Stimulated activated CD4-positive, alpha-beta T cell treated with anti-CD3 and anti-CD28 coated beads, Interleukin-1b, Interleukin-23, amount 100 ng/mL, for 1 hour (primary cell): ENCODE measurements at places on chromosomes 12 and 14.

- no peak for DNase-seq
Measured at GRCh38 chr12:12620730-12621315, 9.1 kb downstream of the CREBL2 start.

DNA sequence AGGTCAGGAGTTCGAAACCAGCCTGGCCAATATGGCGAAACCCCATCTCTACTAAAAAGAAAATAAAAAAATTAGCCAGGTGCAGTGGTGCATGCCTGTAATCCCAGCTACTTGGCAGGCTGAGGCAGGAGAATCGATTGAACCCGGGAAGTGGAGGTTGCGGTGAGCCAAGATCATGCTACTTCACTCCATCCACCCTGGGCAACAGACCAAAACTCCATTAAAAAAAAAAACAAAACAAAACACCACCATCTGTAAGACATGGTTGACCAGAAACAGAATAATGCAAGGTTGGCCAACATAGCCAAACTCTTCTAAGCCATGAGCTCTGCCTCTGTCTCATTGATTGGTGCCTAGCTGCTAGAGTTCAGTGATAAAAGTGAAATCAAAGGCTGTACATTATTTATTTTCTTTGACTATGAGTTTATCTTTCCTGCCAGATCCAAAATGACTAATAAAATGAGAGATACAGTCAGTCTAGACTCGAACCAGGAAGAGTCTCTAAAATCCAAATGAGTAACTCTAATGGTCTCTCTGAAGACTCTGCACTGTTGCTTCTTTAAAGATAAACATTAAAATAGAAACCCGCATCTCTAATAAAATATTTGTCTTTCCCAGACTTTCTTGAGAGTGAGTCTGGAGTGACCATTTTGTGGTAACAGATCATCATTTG, 404.7 kb downstream of the DAD1 start:
- DNase-seq, result no peak

DNA sequence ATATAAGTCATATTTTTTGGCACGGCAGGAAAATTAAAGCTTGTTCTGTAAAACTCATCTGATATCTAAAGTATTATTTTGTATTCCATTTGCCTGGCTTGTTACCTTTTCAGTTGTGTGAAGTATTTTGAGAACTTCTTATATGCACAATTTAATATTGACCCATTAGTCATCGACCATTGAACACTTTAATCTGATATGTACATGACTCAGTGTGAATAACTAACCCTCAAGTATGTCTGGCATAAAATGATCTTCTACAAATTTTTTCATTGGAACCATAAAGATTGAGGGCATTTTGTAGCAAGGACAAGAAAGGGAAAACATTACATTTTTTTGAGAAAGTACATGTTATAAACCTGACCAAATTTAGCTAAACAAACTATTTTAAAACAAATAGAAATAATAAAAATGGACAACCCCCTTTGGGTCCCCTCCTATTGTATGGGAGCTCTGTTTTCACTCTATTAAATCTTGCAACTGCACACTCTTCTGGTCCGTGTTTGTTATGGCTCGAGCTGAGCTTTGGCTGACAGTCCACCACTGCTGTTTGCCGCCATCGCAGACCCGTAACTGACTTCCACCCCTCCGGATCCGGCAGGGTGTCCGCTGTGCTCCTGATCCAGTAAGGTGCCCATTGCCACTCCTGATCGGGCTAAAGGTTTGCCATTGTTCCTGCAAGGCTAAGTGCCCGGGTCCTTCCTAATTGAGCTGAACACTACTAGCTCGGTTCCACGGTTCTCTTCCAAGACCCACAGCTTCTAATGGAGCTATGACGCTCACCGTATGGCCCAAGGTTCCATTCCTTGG, 118.8 kb downstream of the SLC6A15 start:
- no peak for DNase-seq

DNA sequence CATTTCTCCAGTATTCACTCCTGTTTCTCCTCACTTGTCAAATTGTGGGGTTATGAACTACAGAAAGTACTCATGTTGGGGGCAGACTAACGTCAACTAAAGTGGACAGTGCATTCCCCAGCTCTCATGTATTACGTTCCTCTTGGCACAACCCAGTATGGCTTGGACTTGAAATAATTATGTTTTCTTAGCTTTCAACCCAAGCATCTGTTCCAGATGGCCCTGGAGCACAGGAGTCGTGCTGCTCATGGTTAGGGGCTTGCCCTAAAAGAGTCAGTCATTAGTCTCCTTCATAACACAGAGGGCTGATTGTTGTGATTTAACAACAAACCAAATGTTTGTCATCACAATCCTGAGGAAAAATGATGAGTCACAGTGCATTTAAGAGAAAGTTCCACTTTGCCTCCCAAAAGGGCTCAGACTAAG, 154.4 kb downstream of the RPAP3 start:
- DNase-seq, result no peak

- DNase-seq, result no peak
Measured at GRCh38 chr12:4855121-4855924, 54.4 kb upstream of the KCNA1 start.

- no peak for DNase-seq
Measured at GRCh38 chr12:56286044-56286830, 13.9 kb downstream of the CS start.

DNA sequence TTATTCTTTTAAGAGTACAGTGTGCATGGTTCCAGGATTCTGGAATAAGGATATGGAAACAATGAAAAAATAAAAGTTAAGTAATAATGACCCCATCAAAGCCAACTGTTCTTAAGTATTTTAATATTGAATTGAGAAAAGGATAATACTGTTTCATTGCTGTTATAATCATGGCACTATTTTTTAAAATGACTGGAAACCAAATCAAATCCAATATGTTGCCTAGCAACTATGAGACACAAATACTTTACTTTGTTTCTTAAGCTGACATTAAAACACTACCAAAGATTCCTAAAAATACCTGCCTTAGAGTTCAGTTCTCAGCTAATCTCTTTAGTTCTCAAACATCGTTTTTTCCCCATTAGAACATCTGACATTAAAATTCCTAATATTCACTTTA, 66.4 kb upstream of the OTOGL start:
- DNase-seq, result no peak

DNA sequence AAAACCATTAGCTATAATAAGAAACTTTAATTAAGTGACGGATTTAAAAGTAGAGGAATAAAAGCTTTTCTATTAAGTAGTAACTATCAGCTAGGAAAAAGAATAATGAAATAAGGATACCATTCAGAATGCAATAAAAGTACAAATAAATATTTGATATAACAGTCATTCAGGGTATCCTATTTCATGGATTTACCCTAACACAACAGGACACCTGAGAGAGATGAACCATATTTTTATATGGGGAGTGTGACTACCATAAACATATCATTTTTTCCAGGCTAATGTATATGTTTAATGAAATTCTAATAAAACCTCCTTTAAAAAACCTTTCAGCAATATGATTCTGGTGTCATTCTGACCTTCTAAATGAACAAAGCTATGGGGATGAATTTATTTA, 393.8 kb downstream of the SNAPC1 start:
- DNase-seq, result no peak

- DNase-seq, result no peak
Measured at GRCh38 chr14:85634205-85634604, 104.3 kb downstream of the FLRT2 start.

GRCh38 chr14:59771577-59771976, 99.0 kb downstream of the RTN1 start:
- no peak for DNase-seq

DNA sequence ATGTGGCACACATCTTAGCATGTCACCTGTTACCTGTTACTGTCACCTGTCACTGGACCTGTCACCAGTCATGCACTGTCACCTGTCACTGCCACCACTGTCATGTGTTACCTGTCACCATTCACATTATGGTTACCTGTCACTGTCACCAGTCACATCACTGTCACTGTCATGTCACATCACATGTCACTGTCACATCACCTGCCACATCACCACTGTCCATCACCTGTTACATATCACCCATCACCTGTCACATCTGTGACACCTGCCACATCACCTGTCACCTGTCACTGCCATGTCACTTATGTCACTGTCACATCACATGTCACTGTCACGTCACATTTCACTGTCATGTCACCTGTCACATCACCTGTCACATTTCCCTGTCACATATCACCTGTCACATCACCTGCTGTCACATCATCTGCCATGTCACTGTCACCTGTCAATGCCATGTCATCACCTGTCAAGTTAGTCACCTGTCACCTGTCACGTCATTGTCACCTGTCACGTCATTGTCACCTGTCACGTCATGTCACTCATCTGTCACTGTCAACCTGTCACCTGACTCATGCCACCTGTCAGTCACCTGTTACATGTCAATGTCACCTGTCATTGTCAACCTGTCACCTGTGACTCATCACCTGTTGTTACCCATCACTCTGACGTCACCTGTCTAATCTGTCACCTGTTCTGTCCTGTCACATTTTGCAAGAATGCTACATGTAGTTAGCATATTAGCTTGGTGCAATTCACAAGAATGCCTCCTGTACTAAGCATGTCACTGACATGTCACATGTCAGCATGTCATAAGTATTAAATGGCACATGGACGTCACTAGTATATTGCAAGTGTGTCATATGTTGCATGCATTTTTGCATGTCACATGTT, 29.0 kb upstream of the TESC start:
- no peak for DNase-seq

GRCh38 chr12:63934936-63935335, 90.4 kb downstream of the SRGAP1 start:
- DNase-seq, result no peak

GRCh38 chr14:39841088-39841487, 408.9 kb upstream of the FBXO33 start:
- no peak for DNase-seq

DNA sequence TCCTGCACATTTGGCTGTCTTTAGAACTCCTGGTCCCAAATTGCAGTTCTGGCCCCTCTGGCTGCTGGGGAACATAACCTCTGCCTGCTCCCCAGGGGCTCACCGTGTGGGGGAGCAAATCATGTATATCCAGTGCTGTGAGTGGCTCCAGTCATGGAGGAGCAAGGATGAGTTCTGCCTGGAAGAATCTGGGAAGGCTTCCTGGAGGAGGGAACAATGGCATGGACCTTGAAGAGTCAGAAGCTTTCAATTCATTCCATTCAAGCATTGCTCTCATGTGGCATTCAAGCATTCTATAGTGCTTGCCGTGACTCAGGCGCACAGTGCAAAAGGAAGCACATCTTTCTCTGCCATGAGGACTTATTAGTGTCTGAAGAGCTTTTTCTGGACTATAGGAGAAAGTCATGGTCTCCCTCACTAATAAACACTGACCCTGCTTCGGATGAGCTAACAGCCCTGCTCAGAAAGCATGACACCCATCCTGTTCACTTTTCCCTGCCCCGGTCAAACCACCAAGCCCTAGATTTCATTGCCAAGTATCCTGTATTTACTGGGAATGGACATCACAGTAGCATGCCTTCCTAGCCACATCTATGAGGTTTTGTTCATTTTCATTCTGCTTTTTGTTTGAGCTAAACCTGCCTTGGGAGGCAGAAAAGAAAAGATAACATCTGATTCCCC, 3.5 kb downstream of the IFI27 start:
- no peak for DNase-seq

DNA sequence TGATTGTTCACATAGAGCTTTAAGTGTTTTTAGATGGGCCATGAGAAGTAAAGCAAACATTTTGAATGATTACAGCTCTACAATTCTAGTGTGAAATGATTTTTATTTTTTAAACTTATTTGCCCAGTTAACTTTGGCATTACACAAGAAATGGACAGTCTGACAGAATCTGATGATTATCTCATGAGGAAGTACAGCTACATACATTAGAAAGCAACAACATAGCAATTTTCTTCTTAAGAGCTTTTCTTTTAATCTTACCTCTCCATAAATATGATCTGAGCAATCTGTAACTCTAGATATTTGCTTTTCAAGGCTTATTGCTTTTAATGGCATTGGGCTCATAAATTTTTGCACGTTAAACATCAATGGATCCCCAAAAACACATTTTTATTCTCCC, 26.5 kb upstream of the PPP1R12A start:
- no peak for DNase-seq

- no peak for DNase-seq
Measured at GRCh38 chr14:101370593-101371569, 190.4 kb upstream of the DIO3 start.

- DNase-seq, result no peak
Measured at GRCh38 chr14:99725774-99726537, 41.9 kb downstream of the CYP46A1 start.

GRCh38 chr12:77510985-77511384, 319.7 kb upstream of the NAV3 start:
- DNase-seq, result no peak

DNA sequence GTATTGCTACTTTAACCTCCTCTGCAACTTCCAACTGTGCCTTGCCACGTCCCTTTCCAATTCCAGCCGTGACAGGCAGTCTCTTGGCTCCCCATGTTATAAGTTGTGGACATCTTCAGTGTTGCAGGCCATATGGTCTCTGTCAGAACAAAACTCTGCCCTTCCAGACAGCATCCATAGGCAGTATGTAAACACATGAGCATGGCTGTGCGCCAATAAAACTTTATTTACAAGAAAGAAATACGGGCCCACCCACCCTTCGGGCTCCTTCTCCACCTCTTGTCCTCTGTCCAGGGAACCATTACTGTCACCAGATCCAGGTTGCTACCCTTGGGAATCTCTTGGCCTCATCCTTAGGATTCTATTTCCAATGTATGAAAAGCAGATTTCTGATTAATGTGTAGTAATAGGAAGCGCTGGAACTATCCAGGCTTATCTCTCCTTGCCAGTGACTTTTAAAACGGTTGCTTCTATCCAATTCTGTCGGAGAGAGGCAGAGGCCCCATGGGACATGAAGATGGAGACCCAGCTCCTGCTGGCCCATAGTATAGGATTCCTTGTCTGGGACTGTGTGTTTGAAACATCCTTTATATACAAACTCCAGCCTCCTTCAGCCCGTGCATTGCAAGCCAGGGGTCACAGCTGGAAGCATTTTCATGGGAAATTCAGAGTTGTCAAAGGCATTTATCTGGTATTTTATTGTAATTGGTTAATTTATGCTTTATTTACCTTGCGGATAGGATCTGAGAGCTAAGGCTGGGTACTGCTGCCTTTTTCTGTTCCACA, 114.4 kb downstream of the ZNF664 start:
- no peak for DNase-seq

DNA sequence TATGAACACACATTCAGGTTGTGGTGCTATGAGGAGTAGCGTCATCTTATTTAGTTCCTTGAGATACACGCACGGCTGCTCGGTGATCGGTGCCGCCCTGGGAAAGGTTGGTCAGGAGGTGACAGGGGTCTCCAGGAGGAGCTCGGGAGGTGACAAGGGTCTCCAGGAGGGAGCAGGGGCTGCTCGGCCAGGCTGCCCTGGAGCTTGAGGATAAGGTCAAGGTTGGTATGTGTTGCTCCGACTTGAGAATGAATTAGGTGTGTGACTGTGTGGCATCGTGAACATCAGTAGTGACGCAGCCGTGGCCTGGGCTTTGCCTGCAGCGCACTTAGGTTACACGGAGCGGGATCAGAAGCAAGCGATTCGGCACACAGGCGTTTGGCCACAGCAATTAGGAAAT, 36.2 kb downstream of the CCDC92 start:
- no peak for DNase-seq

- no peak for DNase-seq
Measured at GRCh38 chr14:57009585-57010515, 199.6 kb upstream of the OTX2 start.

GRCh38 chr12:57807285-57807684, 11.2 kb downstream of the AVIL start:
- no peak for DNase-seq
